ENCODE measurements at places on chromosomes 2 and 18.

GRCh38 chr18:37640504-37640903 is 74.9 kb upstream of the CELF4 start:
- DNase-seq: no peak

- no peak for DNase-seq
Measured at GRCh38 chr2:205387350-205388055, 294.8 kb upstream of the NRP2 start.

- DNase-seq: no peak
Measured at GRCh38 chr2:214577769-214578168, 166.9 kb downstream of the VWC2L start.

GRCh38 chr2:193502363-193503035 is 1307.8 kb upstream of the TMEFF2 start:
- no peak for DNase-seq

GRCh38 chr18:36128530-36128870 is 640 bp downstream of the SLC39A6 start:
- peak; percentile 38 for DNase-seq

DNA sequence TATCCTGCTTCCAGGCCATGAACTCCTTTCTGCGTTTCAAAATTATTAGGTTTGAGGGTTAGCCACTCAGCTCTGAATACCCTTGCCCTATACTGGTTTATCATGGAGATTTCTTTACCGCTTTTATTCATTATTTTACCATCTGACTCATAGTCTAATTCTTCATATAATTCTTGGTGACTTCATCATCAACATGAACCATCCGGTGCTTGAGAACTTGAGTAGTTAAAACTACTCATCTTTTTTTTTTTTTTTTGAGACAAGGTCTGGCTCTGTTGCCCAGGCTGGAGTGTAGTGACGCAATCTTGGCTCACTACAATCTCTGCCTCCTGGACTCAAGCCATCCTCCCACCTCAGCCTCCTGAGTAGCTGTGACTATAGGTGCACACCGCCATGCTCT is 94.2 kb upstream of the LHCGR start:
- no peak for DNase-seq

DNA sequence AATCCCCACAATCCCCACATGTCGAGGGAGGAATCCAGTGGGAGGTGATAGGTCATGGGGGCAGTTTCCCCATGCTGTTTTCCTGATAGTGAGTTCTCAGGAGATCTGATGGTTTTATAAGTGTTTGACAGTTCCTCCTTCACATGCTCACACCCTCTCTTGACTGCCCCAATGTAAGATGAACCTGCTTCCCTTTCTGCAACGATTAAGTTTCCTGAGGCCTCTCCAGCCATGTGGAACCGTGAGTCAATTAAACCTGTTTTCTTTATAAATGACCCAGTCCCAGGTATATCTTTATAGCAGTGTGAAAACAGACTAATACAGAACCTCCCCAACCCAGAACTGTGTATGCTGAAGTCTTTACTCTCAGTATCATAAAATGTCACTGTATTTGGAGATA is 289.5 kb upstream of the MMADHC start:
- no peak for DNase-seq

All from left hindlimb (tissue), 1 donor.